ENCODE measurements at places on chromosomes 2 and 18.

DNA sequence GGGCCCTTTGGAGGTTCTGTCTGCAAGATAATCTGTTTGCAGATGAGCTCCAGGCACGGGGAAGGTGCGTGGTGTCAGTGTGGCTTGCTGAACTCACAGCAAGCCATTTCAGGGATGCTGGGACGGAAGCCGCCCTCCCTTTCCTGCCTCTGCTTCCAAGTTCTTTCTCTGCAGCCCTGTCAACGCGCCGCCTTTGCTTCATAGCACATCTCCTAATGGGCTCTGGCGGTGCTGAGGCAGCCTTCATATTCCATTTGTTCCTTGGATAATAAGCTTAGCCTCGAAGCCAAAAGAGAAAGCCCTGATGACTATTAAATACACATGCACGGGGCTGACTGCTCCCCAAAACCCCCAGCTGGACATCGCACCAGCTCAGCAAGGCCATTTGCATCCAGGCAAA is 81.7 kb upstream of the TAF1B start:
- no peak for DNase-seq

- no peak for DNase-seq
Observed at GRCh38 chr2:197308585-197308984, 2.0 kb downstream of the ANKRD44 start.

GRCh38 chr2:165701147-165701546 is 92.9 kb downstream of the GALNT3 start:
- no peak for DNase-seq

GRCh38 chr2:235739704-235740415 is 246.0 kb downstream of the AGAP1 start:
- DNase-seq: no peak

DNA sequence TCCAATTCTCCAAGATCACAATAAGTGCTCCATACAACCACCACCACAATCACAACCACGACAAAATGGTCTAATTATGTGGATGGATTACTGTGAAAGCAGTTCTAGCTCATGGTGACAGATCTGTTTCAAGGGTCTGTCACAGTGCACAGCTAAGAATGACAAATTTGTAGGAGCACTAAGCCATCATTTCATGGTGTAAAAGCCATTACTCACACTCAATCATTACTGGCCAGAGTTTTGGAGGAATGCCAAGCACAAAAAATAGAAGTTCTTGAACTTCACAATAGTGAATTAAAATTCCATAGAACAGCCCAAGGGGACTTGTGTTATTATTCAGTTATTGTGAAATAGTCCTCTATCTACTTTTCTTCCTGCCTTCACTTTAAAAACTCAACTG is 2.3 kb downstream of the CPS1 start:
- no peak for DNase-seq

- no peak for DNase-seq
Observed at GRCh38 chr2:23268467-23269263, 116.3 kb upstream of the KLHL29 start.

DNA sequence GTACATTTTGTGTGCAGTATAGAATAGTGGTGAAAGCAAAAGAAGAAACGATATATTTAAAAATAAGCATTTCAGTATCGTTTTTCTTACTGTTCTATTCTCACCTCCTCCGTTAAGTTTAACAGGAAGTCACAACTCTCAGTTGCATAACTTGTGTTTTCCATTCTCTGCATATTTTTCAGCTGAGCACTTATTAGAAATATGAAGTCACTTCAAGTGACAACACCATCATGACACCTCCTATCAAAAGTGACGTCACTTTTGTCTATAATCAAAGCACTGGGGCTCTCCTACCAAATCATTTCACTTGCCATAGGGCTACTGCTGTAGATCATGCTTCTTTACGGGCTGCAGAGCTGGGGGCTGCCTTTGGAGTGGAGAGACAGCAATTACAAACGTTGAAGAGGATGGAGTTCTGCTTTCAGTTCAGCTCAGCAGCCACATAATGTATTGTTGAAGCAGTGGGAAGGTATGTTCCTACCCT is 36.3 kb downstream of the STAT4 start:
- peak; percentile 48 for DNase-seq

DNA sequence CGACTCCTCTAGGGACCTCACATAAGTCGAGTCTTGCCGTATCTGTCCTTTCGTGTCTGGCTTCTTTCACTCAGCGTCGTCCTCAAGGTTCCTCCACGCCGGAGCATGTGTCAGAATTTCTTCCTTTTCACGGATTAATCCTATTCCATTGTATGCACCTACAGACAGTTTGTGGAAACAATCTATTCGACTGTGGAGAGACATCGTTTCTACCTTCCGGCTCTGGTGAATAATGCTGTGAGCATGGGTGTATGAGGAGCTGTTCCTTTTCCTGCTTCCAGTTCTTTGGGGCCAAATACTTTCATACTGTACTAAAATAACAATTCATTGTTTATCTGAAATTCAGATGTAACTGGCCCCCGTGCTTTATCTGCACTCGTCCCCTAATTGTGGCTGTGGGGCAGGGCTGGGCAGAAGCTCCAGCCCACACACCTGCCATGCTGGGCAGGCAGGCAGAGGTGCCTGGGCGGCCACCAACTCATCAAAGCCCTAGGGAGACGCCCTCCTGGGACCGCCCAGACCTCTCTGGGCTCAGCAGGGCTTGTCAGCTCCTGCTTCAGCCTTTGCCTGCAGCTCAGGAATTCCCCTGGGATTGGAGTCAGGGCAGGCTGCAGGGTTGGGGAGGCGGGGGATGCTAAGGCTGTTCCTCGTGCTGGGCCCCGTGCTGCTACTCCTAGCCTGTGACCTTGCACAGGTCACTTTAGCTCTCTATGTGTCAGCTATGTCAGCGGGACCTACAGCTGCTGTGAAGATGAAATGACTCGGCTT is 14.5 kb downstream of the GPC1 start:
- no peak for DNase-seq

DNA sequence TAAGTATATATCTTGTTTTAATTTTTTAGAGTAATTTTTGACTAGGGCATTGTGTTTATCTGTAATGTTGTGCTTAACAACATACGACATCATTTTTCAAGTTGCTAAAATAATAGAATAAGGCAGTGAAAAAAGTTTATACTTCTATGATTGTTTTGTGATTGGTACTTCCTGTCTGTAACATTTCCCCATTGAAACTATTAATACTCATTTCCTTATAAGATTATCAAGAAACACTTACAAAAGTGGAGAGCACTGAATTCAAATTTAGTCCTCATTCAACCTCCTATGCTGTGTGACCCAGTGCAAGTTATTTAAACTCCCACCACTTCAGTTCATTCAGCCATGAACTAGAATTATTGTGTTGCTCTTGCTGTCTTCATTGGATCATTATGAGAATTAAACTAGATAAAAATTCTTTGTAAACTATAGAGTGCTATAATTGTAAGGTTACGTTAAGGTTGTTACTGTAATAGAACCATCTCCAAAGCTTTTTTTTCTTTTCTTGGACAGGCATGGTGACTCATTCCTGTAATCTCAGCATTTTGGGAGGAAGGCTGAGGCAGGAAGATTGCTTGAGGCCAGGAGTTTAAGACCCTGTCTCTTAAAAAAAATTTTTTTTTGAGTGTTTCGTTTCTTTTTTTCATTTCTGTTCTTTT is 2.8 kb downstream of the ETAA1 start:
- no peak for DNase-seq

Measured in activated CD8-positive, alpha-beta T cell treated with anti-CD3 and anti-CD28 coated beads, Interleukin-2, amount 10 ng/mL, durations not matched to agents 7 days and 5 days (primary cell).